ENCODE measurements at places on chromosomes 13 and 19. TPM values are rescaled to one million over a fixed set of nuclear protein-coding genes. Genes with fewer than 3 reads are reported as not detected.

DNA sequence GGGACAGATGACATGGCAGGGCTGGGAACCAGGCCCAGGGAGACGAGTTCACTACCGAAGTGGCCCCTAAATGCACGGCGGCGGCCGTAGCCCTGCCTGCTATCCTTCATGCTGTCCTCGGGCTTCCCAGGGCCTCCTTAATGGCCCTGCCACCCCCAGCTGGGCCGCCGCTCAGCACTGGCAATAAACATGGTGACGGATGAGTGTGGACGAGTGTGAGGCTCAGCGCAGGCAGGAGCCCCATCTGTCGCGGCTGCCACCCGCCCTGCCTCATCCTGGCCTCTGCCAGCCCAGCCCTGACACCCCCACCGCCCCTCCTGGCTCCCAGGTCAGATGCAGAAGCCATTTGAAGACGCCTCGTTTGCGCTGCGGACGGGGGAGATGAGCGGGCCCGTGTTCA, 13.6 kb downstream of the PIN1 start:
- DNase-seq: no peak

DNA sequence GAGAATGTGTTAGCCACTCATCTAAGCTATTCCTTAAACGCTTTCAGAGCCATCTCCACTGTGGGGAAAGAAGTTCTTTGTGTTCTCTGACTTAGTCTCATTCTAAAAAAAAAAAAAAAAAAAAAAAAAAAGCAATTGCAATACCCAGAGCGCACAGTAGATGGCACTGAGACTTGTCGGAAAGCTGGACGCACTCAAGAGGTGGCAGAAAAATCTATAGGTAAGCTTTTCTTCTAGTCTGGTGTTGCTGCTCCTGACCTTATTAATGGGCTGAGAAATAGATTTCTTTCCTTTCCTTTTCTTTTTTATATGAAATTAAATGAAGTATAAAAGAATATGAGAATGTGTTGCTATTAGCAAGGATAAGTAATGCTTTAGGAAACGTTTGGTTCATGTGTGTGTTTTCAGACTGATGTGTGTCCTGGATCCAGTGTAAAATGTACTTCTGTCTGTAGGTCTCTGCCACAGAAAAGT, 4.7 kb upstream of the GJB2 start:
- peak; percentile 23 for DNase-seq

GRCh38 chr13:73794755-73795154, 339.4 kb downstream of the KLF12 start:
- no peak for DNase-seq

DNA sequence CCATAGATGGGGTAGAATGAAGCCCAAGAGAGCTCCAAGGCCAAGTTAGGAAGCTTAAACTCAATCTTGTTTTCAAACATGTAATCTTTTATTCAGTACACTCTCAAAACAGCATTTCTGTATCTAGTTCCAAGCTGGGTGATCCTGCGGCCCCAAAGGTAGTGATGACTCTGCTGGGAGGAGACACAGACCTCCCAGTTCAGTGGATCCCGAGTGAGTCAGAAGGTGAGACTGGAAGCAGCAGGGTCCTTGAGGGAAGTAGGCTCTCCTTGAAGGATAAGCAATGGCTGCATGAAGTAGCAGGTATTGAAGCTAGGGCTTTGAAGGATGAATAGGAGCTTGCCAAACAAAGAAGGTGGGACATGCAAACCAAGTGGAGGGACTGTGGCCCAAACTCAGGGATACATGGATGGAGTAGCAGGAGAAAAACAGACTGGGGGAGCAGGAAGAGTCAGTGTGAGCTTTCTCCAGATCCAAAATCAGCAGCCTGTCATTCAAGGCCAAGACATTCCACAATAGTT, 9.6 kb downstream of the TINCR start:
- DNase-seq: no peak

DNA sequence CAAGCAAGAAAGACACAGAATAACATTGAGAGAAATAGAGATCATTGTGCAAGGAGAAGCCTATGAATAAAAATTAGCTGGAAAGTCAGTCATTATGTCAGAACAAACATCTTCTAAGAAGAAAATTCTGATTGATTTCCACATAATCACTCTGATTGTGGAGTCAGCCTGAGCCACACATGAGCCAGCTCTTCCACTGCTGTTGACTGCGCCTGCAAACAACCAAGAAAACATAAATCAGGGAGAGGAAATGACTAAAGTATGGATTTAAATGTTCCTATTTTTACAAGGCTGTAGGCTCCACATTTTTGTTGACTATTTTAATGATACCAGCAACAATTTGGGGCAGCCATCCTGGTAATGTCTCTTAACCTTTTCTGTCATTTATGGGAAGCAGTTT, 962.3 kb downstream of the EFNB2 start:
- DNase-seq: no peak

MATK gene
- 12.7 TPM for total RNA-seq

GRCh38 chr13:23086968-23087623, 93.7 kb upstream of the SGCG start:
- no peak for DNase-seq

DNA sequence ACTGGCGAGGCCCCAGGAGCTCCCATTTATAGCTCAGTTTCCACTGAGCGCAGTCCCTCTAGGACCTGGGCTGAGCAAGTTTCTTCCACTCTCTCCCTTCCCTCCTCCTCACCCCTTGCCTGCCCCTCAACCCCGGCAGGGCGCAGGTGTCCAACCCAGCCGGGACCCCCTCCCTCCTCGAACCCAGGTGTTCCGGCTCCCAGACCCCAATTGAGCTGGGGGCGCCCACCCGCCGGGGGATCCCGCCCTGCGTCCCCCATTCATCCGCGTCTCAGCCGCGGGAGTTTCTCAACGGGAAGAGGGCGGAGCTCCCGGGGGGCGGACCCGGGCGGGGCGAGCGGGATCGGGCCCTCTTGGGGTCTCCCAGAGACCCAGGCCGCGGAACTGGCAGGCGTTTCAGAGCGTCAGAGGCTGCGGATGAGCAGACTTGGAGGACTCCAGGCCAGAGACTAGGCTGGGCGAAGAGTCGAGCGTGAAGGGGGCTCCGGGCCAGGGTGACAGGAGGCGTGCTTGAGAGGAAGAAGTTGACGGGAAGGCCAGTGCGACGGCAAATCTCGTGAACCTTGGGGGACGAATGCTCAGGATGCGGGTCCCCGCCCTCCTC, at the start of gene KIRREL2:
KIRREL2 (plus strand) TSS at position 366 of the 604 bp plus-strand sequence; CDS start at position 575, 209 bp downstream.
- peak; percentile 42 for DNase-seq

- no peak for DNase-seq
These were observed 29.4 kb downstream of the SMIM24 start for GRCh38 chr19:3450796-3451411.

TUBA3C gene
- total RNA-seq: not detected

DNA sequence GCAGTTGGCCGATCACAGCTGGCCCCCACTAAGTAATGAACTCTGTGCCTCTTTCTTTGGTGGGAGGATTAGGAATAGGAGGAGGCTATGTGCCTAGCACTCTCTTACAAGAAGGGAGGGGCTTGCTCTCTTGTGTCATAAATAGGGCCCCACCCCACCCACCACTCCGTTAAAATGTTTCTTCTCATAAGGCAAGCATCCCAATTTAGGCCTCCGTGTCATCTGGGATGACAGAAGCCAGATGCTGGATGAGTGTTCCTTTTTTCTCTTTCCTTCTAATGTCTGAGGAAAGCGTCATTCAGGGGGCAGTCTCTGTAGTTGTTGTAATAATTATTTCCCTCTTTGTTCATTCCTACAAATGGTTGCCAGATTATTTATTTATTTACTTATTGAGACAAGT, at the start of gene LIPE:
LIPE (minus strand) TSS at position 76 of the 400 bp plus-strand sequence. CDS start 239 bp downstream, outside the sequence.
- no peak for DNase-seq

SYDE1 gene
- total RNA-seq: 0.67 TPM

- DNase-seq: peak; percentile 90
These were observed 4.0 kb upstream of the FLT3LG start for GRCh38 chr19:49469828-49470614.

DNA sequence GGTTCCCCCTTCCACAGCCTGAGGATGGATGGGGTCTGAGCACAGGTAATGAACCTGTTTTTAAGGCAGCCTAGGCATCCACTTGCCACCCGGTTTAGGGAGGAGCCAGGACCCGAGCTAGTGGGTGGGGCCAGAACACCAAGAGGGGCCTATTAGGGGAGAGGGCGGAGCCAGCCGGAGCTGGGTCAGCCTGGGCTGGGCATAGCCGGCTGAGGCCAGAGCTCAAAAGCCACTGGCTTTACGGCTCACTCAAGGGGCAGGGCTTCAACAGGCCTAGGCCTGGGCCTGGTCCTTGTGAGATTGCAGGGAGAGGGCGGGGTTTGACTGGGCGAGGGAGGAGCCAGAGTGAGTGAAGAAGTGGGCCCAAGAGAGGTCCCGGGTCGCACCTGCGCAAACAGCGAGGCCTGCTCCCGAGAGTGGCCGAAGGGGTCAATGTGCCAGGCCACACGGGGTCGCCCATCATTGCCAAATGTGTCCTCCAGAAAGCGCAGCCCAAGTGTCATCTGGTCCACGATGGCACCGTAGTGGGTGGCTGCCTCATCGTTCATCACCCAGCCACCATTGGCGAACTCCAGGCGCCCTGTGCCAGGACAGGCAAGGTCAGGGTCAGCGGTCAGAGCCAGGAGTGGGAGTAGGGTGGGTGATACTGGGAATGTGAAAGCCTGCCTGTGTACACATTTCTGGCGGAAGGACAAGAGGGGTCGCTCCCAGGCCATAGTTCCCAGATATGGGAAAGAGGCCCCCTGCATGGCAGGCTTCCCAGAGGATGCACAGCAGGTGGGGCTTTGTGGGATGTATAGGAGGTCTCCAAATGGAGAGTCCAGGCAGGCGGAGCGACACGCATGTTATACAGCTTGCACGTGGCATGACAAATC, 1.9 kb downstream of the MAN2B1 start:
- no peak for DNase-seq

PRODH2 gene
- total RNA-seq: not detected

GRCh38 chr19:35027851-35028599, 2.2 kb upstream of the SCN1B start:
- no peak for DNase-seq

- no peak for DNase-seq
These were observed 3.3 kb downstream of the TIMM13 start for GRCh38 chr19:2423915-2424685.

LSR gene
- 11.2 TPM for total RNA-seq

GRCh38 chr13:22700246-22700887, 480.4 kb upstream of the SGCG start:
- no peak for DNase-seq

ZNF43 gene
- 25.8 TPM for total RNA-seq

DNA sequence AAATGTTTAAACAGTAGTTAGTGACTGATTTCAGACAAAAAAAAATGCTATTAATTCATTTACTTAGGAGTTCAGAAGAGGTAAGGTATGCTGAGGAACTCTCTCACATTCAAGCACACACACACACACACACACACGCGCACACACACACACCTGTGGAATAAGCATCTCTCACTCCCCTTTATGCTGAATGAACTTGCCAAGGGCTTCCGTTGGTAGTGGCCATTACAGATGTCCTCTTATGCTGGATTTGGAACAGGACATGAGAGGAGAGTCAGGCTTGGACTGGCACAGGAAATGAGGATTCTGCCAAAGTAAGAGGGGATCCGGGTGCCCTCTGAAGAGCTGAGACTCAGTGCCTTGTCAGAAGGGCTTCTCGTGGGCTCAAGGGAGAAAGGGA, 463.4 kb upstream of the MIR17HG start:
- no peak for DNase-seq

ITGBL1 gene
- total RNA-seq: not detected

DNA sequence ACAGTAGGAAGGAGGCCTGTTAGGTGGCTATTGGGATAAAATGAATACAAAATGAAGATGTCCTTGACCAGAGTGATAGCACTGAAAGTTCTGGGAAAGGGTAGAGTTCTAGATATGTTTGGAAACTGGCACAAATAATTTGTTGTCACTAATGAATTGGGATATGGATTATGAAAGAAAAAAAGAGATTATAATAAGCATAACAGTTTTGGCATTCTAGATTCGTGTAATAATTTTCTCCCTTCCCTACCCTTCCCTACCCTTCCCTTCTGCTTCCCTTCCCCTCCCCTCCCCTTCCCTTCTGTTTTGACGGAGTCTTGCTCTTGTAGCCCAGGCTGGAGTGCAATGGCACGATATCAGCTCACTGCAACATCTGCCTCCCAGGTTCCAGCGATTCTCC, 271.0 kb upstream of the PRR20A start:
- no peak for DNase-seq

SERPINE3 gene
- total RNA-seq: not detected

CALR3 gene
- total RNA-seq: not detected

DNA sequence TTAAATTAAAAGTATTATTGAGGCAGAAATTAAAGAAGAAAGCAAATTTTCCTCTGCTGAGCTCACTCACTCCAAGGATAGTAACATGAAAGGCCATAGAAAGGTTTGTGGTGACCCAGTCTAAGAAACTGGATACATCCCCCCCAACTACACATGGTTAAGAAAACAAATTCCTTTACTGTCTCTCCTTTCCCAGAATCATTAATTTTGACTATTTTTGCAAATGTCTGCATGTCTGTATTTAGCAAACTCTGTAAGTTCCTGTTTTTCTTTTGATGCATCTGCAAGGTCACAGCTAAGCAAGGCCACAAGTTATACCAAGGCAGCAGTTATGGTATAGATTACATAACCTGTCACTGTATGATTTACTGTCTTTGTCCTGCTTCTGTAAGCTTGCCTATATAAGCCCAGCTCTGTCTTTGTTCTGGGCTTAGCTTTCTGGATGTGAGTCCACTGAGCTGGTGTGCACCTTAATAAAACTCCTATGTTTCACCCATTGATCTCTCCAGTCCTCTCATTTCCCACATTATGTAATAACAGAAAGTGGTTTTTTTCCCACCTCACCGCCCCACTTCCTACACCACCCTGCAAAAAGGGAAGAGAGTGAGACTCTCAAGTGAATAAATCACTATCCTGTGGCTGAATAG, 8.5 kb upstream of the ZNF83 start:
- no peak for DNase-seq

LRRC63 gene
- total RNA-seq: 0.24 TPM

GRCh38 chr13:98192008-98192407, 14.9 kb upstream of the RNF113B start:
- no peak for DNase-seq

DNA sequence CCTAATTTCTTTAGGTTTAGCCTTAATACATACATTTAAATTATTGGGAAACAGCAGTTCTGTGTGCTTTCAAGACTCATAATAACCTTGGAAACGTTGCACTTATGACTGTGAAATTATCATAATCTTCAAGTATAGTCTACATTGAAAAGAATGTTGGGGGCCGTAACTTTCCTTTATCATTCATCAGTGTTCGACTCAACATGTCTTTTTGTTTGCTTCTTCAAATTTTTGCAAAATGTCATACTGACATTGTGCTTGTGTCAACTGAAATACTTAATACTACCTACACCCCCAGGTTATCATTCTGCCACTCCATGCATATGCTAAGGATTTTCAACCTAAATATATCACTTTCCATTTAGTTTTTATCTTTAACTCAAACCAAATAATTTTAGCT, 1562.9 kb downstream of the OLFM4 start:
- DNase-seq: no peak

PTH2 gene
- total RNA-seq: not detected

- DNase-seq: no peak
These were observed 7.8 kb downstream of the SMARCA4 start for GRCh38 chr19:10968527-10969135.

Data from activated naive CD4-positive, alpha-beta T cell treated with anti-CD3 and anti-CD28 coated beads for 36 hours (primary cell).